NCI-H2081 (cell line): ENCODE measurements at places on chromosomes 7 and 10.

GRCh38 chr7:44580945-44581878 is 819 bp downstream of the TMED4 start:
- DNase-seq, result peak; percentile 35

- no peak for DNase-seq
These were observed 65.7 kb downstream of the AP3M1 start for GRCh38 chr10:74084955-74085354.

DNA sequence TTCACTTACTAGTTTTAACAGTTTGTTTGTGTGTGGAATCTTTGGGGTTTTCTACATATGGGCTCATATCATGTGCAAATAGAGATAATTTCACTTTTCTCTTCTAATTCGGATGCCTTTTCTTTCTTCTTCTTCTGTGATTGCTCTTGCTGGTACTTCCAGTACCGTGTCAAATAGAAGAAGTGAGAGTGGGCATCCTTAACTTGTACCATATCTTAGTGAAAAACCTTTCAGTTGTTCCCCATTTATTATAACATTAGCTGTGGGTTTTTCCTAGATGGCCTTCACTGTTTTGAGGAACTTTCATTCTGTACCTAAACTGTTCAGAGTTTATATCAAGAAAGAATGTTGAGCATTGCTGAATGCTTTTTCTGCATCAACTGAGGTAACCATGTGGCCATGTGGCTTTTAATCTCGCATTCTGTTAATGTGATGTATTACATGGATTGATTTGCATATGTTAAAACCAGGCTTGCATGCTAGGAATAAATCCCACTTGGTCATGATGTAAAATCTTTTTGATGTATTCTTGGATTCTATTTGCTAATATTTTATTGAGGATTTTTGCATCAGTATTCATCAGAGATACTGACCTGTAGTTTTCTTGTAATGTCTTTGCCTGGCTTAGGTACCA is 78.7 kb downstream of the FAM107B start:
- DNase-seq, result no peak

DNA sequence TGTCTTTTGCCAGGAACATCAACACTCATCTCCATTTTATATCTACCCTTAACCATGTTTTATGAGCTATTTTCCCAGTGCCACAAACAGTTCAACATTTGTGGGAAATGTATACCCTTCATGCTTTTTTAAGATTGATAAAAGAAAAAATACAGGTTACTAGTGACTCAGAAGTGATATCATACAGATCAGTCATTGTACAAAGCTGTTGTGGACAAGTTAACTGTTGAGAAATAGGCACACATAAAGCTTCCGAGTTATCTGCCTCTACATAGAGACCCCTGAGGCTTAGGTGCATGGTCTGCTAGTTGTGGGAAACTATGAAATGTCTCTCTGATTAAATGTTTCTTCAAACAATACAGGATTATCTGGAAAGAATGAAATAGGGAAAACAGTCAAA is 96.3 kb downstream of the LSM5 start:
- no peak for DNase-seq

GRCh38 chr10:112584276-112584675 is 137.3 kb downstream of the VTI1A start:
- no peak for DNase-seq

DNA sequence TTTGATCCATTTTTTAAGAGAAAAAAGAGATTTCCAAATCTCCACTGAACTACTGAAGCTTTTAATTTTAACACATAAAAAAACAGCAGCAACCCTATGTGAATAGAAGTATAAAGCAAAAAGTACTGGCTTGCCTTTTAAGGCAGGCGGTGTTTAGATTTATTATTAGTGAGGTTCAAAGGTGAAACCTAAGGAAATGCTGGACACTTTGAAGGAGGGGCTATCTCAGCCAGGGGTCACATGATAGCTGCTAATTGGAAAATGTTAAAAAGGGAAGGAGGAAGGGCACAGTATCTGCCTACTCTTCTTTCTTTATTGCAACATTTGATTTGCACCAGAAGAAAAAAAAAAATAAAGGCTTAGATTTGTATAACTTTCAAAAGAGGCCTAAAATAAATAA is 183.8 kb downstream of the SKAP2 start:
- no peak for DNase-seq

DNA sequence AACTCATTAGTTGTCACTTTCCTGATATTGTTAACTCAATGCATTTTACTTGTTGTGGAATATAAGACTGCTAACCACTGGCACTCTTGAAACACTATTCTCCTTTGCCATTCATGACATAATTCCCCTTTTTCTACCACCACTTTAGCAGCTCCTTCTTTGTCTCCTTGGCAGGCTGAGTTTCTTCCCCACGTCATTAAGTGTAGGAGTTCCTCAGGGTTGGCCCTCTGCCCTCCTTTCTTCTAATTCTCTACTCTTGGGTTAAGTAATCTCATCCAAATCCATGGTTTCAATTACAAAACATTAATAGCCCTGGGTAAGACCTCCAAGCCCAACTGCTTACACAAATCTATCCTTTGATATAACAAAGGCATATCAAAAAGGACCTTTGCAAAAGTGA is 175.1 kb downstream of the HGF start:
- no peak for DNase-seq

- no peak for DNase-seq
These were observed 281.1 kb downstream of the CDK14 start for GRCh38 chr7:90877201-90877600.

DNA sequence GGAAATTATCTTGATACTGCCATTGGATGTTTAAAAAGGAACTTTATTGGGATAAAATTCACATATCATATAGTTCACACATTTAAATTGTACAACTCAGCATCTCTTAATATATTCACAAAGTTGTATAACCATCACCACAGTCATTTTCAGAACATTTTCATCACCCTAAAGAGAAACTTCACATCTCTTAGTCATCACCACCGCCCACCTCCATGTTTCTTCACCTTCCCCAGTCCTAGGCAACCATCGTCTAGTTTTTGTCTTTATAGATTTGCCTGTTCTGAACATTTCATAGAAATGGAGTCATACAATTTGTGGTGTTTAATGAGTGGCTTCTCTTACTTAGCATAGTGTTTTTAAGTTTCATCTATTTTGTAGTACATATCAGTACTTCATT is 96.6 kb downstream of the ANKRD30A start:
- no peak for DNase-seq

DNA sequence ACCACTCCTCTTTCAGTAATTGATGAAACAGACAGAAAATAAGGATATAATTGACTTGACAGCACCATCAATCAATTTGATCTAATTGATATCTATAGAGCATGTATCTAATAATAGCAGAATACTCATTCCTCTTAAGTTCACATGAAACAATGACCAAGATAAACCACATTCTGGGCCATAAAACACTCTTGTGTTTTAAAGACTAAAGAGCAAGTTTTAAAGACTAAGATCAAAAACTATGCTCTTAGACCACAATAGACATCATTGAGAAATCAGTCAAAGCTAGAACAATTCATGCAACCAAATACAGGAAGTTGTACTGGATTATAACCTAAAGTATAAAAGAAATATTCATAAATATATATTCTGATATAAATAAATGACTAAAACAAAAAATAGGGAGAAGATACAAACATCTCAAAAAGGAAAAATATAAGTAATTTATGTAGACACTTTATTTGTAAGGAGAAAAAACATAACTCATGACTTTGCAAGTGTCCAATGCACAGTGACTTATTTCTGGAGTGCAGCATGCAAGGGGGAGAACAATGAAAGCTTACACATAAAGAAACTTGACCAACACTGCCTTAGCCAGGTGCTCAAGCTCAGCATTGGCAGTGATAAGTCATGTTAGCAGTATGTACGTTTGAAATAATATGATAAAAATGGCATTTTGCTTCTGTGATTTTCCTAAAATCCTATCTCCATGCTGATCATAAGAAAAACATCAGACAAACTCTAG is 312.7 kb upstream of the IGFBP3 start:
- DNase-seq, result no peak

DNA sequence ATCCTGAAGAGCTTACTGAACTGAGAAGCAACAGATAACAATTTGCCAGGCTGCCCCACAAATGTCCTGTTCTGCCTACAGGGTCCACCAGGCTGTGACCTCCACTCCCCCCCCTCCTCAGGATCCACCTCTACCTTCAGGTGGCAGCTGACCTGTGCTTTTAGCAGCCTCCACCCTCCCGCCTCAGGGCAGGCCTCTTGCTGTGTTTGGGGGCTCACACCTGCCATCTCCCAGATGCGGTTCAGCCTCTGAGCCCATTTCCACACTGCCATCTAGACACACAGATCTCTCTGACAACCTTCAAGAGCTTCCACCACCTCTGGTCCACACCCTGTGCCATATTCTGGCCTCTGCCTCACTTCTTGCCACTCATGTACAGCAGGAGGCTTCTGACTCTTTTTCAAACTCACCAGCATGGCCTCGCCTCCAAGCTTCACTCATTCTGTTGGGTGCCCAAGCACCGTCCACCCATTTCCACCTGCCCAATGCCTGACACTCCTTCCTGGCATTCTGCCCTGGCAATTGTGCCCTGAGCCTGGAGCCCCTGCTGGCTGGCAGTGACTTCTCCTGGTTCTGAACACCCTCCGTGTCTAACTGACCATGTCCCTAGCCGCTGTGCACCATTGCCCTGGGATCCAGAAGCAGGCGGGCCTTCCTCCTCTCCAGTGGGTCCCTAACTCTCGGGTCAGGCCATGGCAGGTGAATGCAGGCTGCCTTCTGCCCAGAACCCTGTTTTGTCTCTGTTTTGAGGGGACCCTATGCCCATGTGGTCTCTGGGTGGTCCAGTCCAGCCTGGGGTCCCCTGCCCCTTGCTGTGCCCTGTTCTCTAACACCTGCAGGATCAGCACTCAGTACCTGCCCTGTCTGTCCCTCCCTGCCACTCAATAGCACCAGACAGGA is 18.5 kb downstream of the TMEM72 start:
- DNase-seq, result no peak

DNA sequence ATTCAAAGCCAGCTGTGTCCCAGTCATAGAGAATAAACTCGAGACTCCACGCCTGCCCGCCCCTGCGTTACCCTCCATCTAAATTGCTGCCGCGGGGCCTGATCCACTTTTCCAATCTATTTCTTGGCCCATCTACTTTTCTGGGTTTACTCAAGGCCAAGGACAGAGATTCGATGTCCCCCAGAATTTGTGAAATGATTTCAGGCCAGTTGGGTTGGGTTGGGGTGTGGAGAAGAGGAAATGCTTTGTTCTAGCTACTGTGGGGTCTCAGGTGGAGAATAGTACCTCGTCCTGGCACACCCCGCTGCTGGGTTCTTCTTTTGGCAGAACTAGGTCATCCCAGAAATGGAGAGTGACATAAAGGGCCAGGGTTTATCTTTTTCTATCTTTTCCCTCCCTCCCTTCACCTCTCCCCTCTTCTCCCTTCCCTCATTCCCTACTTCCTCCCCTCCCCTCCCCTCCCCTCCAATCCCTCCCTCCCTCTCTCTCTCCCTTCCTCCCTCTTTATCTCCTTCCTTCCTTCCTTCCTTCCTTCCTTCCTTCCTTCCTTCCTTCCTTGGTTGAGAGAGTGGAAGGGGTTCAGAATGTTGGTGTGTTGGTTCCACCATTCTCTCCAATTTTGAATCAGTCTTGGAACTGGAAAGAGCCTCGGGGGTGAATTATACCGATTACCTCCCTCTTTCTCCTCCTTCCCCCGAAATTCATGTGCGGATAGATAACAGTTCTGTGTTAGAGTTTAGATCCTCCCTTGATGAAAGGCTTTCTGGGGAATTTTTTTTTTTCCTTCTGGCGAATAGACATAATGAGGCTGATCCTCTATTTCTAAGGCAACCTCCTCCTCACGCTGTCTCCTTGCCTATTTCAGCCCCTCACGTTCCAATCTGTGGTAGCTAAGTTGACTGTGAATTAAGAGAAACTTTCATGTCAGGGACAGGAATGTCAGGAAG is 1.2 kb upstream of the TMEM229A start:
- DNase-seq, result no peak
